ENCODE measurements at places on chromosomes 16 and 17.

- DNase-seq: no peak
These were observed at the start of gene KRTAP3-3 for GRCh38 chr17:40993839-40994238. Gene KRTAP3-3, minus strand, starts transcription at chr17:40994164. Its CDS starts 67 bp downstream, at chr17:40994097.

- DNase-seq: no peak
These were observed 48.2 kb downstream of the MRC2 start for GRCh38 chr17:62675701-62676100.

DNA sequence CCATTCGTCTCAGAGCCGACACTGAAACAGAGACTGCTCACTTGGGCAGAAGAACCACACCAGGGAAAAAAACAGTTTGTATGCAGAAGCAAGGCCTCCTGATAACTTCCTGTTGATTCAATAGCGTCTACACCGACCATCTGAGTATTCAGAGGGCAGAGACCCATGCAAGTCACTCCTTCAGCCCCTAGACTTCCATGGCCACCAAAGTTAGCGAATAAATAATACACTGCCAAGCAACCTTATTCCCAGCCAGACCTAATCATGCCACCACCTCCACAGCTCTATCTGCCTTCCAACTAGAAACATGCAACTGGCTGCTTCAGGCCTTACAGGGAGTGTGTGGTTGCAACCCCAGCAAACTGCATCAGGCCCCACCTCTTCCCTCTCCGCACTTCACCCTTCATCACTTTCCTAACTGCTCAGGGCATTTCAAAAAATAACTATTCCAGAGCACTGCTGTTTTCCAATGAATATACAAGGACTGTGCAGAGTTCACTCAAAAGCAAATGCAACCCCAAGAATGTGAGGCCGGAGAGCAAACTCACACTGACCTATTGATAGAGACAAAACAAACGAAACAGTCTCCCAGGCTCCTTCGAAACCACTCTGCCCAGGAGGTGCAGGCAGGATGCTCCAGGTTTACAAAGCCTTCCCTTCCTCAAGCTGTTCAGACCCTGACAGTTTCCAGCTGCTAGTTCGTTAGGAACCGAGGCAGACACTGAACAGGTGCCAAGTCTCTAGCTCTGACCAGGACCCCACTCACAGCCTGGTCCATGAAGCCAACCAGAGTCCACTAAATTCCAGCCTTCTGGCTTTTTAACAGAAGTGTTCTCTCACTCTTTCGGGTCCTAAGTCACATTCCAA is 3.6 kb downstream of the USP7 start:
- no peak for DNase-seq

- DNase-seq: no peak
These were observed 6.7 kb downstream of the MNT start for GRCh38 chr17:2393954-2394749.

GRCh38 chr16:52141871-52142270 is 405.1 kb downstream of the TOX3 start:
- no peak for DNase-seq

DNA sequence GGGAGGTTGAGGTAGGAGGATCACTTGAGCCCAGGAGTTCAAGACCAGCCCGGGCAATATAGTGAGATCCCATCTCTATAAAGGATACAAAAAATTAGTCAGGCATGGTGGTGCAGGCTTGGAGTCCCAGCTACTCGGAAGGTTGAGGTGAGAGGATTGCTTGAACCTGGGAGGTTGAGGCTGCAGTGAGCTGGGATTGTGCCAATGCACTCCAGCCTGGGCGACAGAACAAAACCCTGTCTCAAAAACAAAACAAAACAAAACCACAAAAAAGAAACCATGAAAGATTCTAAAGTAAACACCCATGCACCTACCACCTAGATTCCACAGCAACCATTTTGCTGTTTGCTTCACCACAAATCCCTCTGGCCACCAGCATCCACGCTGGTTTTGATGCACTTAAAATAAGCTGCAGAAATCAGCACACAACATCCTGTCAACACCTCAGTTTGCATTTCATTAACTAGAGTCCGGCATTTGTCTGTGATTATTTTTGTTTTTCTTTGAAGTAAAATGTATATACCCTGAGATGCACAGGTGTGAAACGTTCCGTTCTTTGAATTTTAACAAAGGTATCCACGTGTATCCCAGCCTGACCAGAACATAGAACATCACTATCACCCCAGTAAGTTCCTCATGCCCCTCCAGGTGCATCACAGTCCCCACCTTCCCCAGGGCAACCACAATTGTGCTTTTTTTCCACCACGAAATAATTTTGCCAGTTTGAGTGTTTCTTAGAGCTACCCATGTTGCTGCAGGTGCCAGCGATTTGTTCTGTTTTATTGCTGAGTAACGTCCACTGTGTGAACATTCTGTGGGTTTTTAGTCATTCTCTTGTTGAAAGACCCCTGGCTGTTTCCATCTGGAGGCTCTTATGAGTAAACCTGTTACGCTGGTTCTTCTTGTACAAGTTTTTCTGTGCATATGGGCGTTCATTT is 191.5 kb downstream of the SEC14L1 start:
- DNase-seq: peak; percentile 13

GRCh38 chr16:85528528-85529387 is 84.4 kb upstream of the GSE1 start:
- no peak for DNase-seq

GRCh38 chr17:5468075-5468473 is 708 bp downstream of the DHX33 start:
- DNase-seq: no peak

DNA sequence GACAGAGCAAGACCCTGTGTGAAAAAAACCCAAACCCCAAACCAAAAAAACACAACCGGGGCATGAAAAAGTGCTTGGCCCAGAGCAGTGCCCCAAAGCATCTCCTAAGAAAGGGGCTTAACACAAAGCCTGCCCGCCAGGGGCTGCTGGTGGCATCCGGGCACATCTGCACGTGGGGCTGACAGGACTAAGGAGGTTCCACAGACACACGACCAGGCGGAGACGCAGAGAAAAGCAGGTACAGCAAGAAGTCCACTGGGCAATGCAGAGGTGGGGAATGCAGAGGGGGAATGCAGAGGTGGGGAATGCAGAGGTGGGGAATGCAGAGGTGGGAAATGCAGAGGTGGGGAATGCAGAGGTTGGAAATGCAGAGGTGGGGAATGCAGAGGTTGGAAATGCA is 109.2 kb downstream of the ZNF778 start:
- no peak for DNase-seq

DNA sequence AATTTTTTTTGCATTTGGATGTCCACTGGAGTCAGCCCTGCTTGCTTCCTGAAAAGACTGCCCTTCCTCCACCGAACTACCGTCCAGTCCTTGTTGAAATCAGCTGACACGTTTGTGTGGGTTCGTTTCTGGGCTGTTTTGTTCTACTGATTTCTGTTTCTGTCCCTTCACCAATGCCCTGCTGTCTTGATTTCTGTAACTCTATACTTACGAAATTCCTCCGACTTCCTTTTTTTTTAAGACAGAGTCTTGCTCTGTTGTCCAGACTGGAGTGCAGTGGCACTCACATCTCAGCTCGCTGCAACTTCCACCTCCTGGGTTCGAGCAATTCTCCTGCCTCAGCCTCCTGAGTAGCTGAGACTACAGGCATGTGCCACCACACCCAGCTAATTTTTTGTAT is 8.4 kb upstream of the GAA start:
- DNase-seq: no peak

- DNase-seq: no peak
These were observed 16.5 kb upstream of the AKTIP start for GRCh38 chr16:53519417-53520091.

DNA sequence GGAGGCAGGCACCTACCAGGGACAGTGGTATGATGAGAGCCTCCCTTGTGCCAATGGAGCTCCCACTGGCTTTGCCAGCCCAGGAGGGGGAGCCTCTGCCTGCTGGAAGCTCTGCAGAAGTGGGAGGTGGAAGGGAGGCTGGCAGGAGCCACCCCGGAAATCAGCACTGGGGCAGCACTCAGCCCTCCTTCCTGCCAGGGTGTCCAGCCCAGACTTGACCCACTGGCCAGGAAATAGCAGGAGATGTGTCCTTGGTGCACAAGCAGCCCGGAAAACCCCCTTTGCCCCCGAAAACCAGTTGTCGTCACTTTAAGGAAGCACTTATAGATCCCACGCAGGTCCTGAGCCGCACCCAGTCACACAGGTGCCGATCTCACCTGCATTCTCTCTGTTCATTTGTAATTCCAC is 49.3 kb upstream of the CACNG4 start:
- no peak for DNase-seq

GRCh38 chr17:75854101-75854748 is 910 bp downstream of the WBP2 start:
- DNase-seq: no peak

GRCh38 chr16:76035689-76036088 is 241.5 kb upstream of the CNTNAP4 start:
- no peak for DNase-seq

DNA sequence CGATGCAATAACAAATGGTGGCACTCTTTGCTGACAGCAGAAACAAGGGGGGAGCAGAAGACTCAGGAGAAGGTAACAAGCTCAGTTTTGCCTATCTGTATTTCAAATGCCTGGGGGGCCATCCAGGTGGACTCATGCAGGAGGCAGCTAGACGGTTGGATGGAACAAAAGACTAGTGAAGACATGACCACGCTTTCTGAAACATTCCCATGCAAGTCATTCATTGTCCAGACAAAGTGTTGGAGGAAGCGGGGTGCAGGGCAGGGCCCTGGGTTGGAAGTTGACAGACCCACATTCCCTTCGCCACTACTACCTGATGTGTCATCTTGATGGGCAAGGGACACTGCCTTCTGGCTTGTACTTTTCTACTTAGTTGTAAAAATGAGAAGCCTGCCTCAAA is 29.8 kb upstream of the CRYBA1 start:
- no peak for DNase-seq

GRCh38 chr16:87487361-87487924 is 5.4 kb downstream of the ZCCHC14 start:
- DNase-seq: no peak

DNA sequence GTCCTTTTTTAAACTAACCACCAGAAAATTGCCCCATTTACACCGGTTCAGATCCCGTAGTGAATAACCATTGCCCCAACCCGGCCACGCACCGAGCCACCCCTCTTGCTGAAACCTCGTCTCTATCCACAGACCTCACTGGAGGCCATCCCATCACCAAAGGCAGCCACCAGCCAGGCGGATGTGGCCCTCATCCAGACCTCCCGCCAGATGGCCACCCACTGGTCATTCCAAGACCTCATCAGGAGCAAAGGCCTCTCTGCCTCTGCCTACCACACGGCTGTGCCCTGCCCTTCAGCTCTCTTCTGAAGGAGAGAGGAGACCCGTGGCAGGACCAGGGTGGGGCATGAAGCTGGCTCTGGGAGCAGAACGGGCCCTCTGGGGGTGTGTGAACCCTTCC is 38.2 kb upstream of the CDH5 start:
- no peak for DNase-seq

DNA sequence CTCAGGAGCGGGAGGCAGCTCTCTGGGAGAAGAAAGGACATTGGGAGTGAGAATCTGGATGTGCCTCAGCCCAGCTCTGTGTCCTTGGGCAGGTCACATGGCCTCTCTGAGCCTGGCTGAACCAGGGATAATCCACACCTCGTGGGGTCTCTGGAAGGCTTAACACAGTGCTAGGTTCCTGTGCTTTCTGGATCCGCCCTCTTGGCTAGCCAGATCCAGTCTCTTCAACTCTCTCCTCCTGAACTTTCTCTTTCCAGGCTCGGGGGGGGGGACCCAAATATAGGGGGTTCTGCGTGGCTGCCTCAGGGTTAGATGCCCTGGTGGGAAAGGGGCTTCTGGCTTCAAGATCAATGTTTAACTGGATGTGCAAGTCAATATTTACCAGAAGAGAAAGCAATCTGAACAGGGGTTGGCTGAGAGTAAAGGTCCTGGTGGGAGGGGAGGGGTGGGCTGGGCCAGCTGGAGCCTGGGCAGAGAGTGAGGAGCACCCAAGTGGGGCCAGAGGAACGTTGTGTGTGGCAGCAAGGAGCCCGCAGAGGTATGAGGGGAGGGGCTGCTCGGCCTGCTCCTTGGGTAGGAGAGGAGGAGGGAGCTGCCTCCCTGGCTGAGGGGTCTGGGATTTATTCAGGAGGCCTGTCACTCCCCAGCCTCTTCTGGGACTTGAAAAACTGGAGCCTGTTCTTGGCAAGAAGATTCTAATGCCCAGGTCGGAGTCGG is at the start of gene SERPINF2:
Gene SERPINF2 (plus strand): TSS at position 501 of the 717 bp plus-strand sequence. CDS start 2,125 bp downstream, outside the sequence.
- DNase-seq: no peak

DNA sequence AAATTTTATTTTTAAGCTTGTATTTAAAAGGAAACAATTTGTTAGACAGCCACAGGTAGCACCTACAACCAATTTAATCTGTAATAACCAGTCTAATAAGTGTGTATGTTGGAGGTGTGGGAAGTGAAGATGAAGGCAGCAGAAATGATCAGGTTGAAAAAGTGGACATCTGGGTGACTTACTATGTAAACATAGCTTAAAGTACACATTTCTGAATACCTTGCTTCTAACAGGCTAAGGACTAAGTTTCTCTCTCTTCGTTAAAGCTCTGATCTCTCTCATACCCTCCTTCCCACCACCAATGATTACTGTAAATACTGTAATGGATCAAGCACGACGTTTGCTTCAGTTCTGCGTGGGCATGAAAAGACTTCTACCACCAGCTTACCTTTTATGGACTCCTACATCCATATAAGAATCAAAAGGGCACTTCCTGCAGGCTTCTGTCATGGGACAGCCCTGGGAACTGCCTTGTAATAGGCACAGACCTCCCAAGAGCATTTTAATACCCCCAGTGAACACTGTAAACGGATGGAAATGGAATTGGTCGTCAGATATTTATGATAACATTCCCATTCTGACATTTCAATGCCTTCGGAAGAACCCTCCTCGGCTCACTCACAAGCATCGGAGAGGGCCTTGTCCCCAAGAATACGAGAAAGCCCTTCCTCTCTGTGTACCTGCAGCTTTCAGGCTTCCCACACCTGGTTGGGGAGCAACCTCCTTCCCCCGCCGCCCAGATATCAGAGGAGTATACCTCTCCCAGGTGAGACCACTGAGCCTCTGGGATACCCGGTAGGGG is 700 bp downstream of the CCDC43 start:
- no peak for DNase-seq

DNA sequence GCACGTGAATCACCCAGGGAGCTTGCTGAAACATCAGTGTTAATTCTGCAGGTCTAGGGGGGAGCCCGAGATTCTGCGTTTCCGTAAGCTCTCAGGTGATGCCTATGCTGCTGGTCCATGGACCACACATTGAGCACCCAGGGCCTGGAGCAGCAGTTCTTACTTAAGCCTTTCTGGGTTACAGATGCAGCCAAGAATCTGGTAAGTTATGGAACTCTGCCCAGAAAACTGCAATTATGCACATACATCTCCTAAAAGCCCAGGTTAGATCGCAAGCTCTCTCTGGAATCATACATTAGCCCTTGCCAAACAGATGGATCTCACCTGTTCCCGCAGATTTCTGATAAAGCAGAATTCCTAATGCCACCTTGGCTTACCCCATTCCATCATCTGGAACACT is 265.9 kb upstream of the SALL1 start:
- DNase-seq: no peak

- no peak for DNase-seq
These were observed 2.7 kb upstream of the ZG16B start for GRCh38 chr16:2827374-2827791.
